T-helper 22 cell (primary cell): ENCODE measurements at places on chromosomes 3 and 15.

DNA sequence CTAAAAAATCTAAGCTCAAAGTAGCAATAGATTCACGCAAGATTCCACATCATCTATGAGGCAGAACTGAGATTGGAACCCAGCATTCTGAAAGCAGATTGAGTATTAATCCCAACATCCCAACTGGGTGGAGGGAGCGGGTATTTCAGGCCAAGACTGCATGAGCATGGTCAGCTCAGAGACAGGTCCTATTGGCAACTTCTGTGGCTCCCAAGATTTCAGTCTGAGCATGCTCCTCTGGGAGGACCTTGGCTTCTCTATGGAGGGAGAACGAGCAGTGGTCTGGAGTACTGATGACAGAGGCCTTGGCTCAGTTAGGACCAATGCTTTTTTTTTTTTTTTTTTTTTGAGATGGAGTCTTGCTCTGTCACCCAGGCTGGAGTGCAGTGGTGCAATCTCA lies 4.0 kb upstream of the ITGA11 start:
- DNase-seq, result no peak

- DNase-seq, result no peak
Measured at GRCh38 chr3:44893097-44893496, 18.7 kb downstream of the TGM4 start.

GRCh38 chr15:99965376-99965775 lies 232.1 kb upstream of the LYSMD4 start:
- DNase-seq, result no peak

DNA sequence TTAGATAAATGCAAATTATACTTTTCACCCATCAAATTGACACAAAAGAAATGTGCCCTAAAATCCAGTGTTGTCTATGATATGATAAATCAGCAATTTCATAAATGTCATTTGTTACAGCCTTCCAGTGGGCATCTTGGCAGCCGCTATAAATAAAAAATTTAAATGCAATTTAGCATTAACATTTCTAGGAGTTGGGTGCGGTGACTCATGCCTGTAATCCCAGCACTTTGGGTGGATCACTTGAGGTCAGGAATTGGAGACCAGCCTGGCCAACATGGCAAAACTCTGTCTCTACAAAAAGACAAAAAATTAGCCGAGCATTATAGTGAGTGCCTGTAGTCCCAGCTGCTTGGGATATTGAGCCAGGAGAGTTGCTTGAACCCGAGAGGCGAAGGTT lies 65.9 kb upstream of the POMGNT2 start:
- no peak for DNase-seq

DNA sequence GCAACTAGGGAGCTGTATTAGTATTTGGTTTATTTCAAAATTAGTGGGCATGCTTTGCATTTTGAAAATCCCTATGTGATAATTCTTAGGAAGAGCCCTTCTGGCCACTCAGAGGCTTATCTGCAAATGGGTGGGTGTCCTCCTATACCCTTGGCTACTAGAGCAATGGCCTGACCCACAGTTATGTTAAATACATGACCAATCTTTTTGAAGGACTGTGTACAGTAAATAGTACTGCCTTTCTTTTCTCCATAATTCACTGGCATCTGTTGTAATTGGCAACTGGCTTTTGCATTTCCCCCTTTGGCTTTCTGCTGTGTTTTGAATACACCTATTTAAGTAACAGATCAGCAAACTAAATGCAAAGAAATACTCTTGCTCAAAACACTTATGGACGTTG lies 175.4 kb downstream of the ANXA2 start:
- no peak for DNase-seq

DNA sequence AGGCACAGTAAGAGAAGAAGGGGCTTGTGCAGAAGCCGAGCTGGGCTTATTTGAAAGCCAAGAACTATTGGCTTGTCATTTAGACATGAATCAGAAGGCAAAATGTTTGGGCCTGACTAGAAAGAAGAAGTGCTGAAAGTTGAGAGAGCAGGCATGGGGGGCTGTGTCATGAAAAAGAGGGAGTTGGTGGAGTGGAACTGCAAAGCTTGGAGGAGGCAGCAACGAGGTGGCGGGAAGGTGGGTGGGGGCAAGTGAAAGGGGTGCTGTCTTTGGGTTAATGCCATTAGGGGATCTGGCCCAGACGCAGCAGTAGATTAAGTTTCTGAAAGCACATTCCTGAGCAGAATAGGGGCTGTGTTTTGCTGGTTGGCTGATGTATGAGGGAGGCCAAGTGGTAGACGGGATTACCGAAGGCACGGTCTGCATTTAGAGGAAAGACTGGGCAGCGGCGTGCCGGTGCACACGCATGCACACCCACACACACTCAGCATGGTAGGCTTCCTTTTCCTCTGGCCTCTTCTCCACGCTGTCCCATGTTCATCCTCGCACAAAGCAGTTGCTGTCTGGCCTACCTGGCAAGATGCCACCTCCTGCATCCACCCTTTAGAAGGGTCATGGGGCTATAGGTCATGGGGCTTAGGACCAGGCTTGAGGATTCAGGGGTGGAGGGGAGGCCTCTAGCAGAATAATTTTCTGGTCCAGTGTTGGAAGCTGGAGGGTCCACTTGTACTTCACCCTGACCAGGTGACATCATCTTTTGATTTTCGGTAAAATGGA lies 43.0 kb downstream of the BOC start:
- no peak for DNase-seq

DNA sequence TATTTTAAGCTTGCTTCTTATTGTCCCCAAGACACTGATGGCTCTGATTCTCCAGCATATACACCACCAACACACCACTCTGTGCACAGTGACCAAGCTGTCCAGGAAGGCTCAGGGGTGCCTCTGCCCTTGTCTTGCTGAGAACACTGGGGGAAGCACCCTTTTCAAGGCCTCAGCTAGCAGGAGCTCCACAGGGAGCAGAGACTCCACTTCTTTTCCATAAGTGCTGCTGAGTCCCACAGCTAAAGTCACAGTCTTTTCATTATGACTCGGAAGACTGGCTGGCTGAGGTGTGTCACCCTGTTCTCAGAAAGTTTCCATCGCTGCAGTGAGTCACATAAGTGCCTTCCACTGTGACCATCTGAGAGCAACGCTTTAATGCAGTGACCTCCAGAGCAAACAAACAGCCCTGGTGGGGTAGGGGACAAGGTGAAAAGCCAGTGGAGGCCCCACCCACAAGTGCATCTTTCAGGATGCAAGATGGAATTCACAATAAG lies 226.9 kb upstream of the CHRNA7 start:
- DNase-seq, result no peak

DNA sequence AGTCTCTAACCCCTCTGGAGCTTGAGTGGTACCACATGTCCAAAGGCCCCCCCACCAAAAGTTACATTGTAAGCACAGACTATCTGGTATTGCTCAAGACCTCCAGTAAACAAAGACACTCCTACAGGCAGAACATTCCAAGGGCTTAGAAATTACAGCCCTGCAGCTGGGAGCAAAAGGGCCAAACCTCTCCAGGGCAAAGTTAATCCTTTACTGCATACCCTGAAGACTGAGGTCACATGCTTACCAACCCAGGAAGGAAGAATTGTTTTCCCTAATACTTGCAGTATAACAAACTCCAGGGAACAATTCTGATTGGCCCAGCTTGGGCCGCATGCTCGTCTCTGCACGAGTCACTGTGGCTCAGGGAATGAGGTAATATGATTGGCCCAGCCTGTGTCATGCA lies 266.1 kb upstream of the NR2F2 start:
- no peak for DNase-seq

- no peak for DNase-seq
Measured at GRCh38 chr3:161171639-161172552, 49.2 kb upstream of the NMD3 start.

DNA sequence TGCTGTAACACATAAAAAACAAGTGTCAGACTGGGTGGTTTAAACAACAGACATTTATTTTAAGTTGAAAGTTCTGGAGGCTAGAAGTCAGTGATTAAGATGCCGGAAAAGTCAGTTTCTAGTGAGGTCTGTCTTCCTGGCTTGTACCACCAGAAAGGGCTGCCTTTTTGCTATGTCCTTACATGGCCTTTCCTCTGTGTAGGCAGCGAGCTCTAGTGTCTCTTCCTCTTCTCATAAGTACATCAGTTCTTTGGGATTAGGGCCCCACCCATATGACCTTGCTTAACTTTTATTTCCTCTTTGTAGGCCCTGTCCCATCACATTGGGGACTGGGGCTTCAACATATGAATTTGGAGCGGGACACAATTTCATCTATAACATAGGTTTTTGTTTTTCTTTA lies 128.0 kb downstream of the BBX start:
- DNase-seq, result no peak

DNA sequence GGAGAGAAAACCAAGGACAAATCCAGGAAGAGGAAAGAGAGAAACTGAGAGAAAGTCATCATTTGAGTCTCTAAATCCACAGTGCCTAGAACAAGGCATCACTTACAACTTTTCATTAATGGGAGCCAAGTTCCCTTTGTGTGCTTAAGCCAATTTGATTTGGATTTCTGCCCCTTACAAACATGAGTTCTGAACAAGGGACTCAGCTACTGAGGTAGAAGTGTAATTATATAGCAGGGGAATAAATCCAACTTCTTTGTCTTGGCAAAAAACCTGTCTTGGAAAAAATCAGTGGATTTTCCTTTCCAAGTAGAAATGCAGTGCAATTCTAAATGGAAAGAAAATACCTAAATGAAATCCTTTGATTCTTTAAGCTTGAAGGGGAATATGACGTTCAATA lies 307.2 kb upstream of the CNTN3 start:
- no peak for DNase-seq

GRCh38 chr15:71559098-71559497 lies 251.3 kb upstream of the NR2E3 start:
- DNase-seq, result no peak

DNA sequence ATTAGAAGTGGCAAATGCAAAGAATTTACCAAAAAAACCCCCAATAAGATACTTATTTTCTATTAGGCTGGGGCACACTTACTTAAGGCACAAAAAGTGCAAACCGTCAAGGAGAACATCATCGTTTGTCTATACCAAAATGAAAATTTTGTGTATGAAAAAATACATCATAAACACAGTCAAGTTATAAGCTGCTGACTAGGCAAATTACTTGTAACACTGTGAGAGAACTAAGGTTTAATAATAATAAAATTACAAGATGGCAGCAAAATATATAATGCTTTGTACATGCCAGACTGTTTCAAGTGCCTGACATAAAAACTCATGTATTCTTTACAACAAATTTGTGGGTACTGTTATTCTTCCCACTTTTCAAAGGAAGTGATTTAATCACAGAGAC lies 297.2 kb upstream of the CRBN start:
- no peak for DNase-seq

DNA sequence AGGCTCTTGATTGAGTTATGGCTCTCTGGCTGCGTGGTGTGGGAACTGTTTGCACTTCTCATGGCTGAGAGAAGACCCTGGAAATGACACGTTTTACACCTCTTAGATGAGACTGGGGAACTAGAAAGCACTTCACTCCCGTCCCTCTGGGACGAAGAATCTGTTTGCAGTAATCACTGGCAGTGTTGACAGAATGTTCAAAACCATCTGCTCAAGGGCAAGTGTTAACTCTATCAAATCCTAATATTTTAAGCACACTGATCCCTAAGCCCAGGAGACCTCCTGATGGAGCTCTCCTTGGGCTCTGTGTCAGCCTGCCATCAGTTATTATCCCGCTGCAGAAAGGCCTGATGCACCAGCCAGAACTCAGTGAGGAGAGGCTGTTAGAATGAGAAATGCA lies 323.8 kb upstream of the DNAJC19 start:
- DNase-seq, result no peak

- no peak for DNase-seq
Measured at GRCh38 chr3:125350597-125350996, 24.5 kb downstream of the ZNF148 start.

- DNase-seq, result no peak
Measured at GRCh38 chr3:191119415-191120295, 79.4 kb upstream of the OSTN start.

GRCh38 chr3:185212559-185212958 lies 41.3 kb downstream of the EHHADH start:
- no peak for DNase-seq

DNA sequence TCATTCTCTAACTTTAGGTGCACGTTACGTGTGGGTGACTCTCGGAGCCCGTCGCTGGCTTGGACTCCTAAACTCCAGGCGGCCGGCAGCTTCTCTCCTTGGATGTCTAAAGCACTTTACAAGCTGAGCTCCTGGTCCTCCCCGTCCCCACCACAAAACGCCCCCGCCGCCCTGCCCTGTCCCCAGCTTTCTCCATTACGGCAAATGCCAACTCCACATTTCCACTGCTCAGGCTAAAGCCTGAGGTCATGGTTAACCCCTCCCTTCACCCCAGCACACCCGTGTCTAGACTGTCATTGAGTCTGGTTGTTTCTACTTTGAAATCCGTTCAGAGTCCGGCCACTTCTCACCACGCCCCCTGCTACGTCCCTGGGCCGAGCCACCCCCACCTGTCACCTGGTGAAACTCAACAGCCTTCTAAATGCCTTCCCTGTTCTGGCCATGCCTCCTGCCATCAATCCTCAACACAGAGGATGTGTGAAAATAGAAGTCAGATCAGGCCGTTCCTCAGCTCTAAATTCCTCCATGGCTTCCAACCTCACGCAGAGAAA lies 8.1 kb upstream of the PCSK6 start:
- no peak for DNase-seq

DNA sequence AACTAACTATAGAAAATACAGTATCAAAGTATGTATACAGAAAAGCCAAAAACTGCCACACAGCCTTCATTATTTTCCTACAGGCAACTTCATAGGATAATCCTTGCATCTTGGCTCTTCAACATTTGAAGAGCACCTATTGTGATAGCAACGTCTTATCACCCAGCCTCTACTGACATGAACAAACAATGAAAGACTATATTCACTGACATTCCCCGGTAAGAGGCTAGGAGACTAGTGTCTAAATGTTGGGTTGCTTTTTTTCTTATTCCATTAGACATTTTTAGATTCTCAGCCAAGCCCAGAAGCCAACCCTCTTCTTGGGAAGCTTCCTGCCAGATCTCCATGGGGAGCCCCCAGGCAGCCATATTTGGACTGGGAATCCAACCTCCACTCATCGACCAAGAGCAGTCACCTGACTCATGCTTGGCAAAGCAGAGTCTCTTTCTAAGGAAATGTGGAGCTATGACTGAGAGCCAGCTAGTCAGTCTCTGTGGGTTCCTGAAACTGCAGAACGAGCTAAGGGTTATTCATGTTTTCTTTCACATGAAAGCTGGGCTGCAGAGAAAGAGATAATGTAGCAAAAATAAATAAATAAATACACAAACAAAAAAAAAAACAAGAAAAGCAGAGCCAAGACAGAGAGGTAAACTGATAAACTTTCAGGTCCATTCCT lies 227.5 kb downstream of the MAGI1 start:
- no peak for DNase-seq

- no peak for DNase-seq
Measured at GRCh38 chr3:117600112-117600511, 890.5 kb downstream of the TUSC7 start.

- no peak for DNase-seq
Measured at GRCh38 chr15:80317389-80318182, 65.6 kb upstream of the CTXND1 start.

- DNase-seq, result no peak
Measured at GRCh38 chr3:197345390-197345789, 47.0 kb upstream of the DLG1 start.

DNA sequence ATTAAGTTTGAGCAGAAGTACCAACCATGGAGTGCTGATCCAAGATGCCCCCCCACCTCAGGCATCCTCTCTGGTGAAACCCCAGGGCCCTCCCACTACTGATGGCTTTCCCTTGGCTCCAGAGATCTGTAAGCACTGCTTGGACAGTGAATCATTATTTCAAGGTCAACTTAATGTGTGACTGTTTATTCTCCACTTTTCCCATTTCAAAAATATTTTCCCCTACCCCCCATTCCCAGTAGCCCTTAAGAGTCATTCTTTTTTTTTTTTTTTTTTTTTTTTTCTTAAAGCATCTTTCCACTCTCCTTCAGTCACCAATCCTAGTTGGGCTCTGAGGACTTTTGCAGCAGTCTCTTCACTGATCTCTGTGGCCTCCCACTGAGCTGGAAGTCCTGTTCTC lies 82.6 kb downstream of the PCCB start:
- no peak for DNase-seq
